Liver (tissue), 10 donors: ENCODE measurements at places on chromosomes 12 and 14. TPM values are rescaled to one million over a fixed set of nuclear protein-coding genes. Genes with fewer than 3 reads are reported as not detected.

UNG gene
- 9.4 TPM for total RNA-seq

GRCh38 chr12:51591016-51591901 lies at the start of gene SCN8A:
TSS of gene SCN8A (plus strand) at chr12:51591233. CDS start at chr12:51662818, 71,585 bp downstream.
- peak within 1 kb of the TSS; percentile 95 for H3K4me3 ChIP-seq
- no peaks in the 10 kb centered on the region for H3K36me3 ChIP-seq
- no peak within 1 kb of the TSS for H3K27ac ChIP-seq
- peak; percentile 63 for DNase-seq
- H3K4me1 ChIP-seq, result peaks cover 13% of the 10 kb centered on the region
- no peaks in the 10 kb centered on the region for H3K27me3 ChIP-seq

- H3K27ac ChIP-seq, result no peak overlapping the region
- DNase-seq, result no peak
- H3K36me3 ChIP-seq, result no peaks in the 10 kb centered on the region
- no peaks in the 10 kb centered on the region for H3K27me3 ChIP-seq
- no peak overlapping the region for H3K4me3 ChIP-seq
These were observed 34.9 kb upstream of the TUBA1A start for GRCh38 chr12:49223590-49224369.

GRCh38 chr14:85535991-85536832 lies 6.3 kb downstream of the FLRT2 start:
- peak overlapping the region; percentile 15 for H3K4me3 ChIP-seq
- peaks cover 27% of the 10 kb centered on the region for H3K4me1 ChIP-seq
- no peaks in the 10 kb centered on the region for H3K27me3 ChIP-seq
- H3K36me3 ChIP-seq, result no peaks in the 10 kb centered on the region
- no peak overlapping the region for H3K27ac ChIP-seq

SMCO3 gene
- 0.59 TPM for total RNA-seq
